ENCODE measurements at places on chromosomes 7 and 10. TPM values are rescaled to one million over a fixed set of nuclear protein-coding genes. Genes with fewer than 3 reads are reported as not detected.
A peak's percentile ranks its signal among the peaks of the same experiment; 100 is the strongest.

STOX1 gene
- 4.0 TPM for total RNA-seq

DPYSL4 gene
- 61.9 TPM for total RNA-seq

ADARB2 gene
- total RNA-seq, result 5.2 TPM

ADRA2A gene
- total RNA-seq, result 19.3 TPM

CLDN4 gene
- total RNA-seq, result 787 TPM

TDRD1 gene
- total RNA-seq, result not detected

ANXA8 gene
- 2.0 TPM for total RNA-seq

TAS2R40 gene
- total RNA-seq, result not detected

GRCh38 chr10:94403380-94404213 lies 1.3 kb downstream of the TBC1D12 start:
- peaks cover 6% of the 10 kb centered on the region for H3K4me1 ChIP-seq
- H3K4me3 ChIP-seq, result peak overlapping the region; percentile 97
- H3K36me3 ChIP-seq, result no peaks in the 10 kb centered on the region
- peak overlapping the region; percentile 98 for H3K27ac ChIP-seq
- H3K27me3 ChIP-seq, result no peaks in the 10 kb centered on the region

DNA sequence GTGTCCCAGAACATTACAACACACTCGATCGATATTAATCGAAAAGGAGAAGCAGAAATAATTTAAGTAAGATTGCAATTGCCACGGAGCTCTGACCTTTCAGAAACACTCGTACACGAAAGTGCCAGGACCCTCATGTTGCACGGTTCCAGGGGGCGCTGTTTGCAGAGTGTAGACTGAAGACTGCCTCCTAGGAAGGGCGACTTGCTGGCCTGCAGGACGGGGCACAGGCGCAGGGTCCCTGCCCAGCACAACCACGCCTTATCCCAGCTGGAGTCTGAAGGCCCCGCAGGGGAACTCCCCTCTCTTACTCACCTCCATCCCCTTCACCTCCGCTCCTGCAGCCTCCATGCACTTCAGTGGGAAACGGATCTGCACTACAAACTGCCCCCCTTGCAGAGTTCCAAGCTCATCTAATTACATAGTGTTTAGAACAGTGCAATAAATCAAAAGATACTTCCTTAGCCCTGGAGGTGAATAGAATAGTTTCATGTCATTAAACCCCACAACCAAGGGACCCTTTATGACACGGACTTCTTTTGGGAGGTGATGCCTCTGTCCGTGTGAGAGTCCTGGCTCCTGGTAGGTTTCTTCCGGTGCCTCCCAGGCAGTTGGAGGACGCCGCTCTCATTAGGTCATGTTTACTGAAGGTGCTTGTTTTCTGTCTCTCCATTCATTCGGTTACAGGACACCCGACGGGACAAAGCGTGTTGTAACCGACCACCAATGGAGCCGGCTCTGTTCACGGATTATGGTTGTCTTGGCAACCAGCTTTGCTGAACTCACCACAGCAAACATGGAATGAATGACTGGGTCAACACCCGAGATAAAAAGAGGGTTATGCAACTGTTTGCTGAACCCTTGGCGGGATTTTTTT lies 262.2 kb downstream of the BAMBI start:
- peaks cover 39% of the 10 kb centered on the region for H3K4me1 ChIP-seq
- H3K4me3 ChIP-seq, result peak overlapping the region; percentile 83
- no peaks in the 10 kb centered on the region for H3K27me3 ChIP-seq
- H3K36me3 ChIP-seq, result no peaks in the 10 kb centered on the region
- DNase-seq, result no peak

DNA sequence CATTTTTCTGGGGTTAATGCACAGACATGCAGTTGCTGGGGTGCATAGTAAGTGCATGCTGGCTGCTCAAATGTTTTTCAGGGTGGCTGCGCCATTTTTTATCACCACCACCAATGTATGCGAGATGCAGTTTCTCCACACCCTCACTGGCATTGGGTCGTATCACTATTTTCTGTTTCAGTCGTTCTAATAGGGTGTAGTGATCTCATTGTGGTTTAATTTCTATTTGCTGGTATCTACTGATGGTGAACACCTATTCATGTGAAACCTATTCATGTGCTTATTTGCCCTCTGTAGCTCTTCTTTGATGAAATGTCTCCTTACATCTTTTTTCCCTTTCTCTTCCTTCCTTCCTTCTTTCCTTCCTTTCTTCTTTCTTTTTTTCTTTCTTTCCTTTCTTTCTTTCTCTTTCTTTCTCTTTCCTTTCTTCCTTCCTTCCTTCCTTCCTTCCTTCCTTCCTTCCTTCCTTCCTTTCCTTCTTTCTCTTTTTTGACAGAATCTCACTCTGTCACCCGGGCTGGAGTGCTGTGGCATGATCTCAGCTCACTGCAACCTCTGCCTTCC lies 84.3 kb downstream of the ELFN1 start:
- DNase-seq, result no peak
- H3K4me1 ChIP-seq, result no peaks in the 10 kb centered on the region
- H3K27me3 ChIP-seq, result peaks cover 42% of the 10 kb centered on the region
- H3K4me3 ChIP-seq, result no peak overlapping the region
- H3K27ac ChIP-seq, result no peak overlapping the region

- no peak overlapping the region for H3K27ac ChIP-seq
- no peak for DNase-seq
- no peaks in the 10 kb centered on the region for H3K36me3 ChIP-seq
- peaks cover 25% of the 10 kb centered on the region for H3K4me1 ChIP-seq
These were observed 1.8 kb upstream of the LBX1 start for GRCh38 chr10:101231092-101231491.

DNA sequence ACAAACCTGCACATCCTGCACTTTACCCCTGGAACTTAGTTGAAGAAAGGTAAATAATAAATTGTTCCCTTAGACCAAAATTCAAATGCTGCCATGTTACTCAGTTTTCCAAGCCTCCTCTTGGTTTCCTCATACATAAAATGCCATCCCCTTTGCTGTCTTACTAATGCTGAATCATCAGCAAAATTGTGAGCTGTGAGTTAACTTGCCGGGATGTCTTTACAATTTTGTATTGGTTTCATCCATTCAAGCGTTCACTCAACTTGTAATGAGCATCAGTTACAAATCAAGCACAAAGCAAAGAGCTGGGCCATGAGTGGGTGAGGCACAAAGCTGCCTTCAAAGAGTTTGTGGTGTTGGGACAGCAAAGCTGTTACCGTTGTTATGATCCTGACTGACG lies 395.8 kb upstream of the ZMIZ1 start:
- peaks cover 15% of the 10 kb centered on the region for H3K4me1 ChIP-seq
- no peaks in the 10 kb centered on the region for H3K36me3 ChIP-seq
- no peaks in the 10 kb centered on the region for H3K27me3 ChIP-seq
- no peak overlapping the region for H3K4me3 ChIP-seq

DNA sequence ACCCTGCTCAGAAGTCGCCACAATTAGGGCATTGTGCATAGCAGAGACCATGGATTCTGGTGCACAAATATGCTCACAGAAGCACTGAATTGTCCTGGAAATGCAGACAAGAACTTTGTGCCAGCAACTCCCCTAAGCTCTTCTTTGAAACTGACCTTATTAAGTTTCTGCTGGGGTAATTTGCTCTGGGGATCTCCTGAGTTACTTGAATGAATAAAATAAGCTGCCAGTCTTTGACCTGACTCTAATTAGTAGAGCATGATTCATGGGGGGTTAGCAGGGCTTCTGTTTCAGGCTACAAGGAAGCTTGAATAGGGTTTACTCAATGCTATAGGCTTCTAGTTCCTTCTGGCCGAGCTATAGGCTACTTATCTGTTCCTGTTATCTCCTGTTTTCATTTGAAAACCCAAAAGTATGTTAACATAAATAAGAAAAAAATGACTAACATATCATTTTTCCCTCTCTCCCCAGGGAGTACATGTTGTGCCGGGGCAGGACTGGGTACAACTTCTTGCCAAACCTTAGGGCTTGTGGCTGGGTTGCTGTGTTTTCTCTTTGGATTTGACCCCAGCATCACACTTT lies 169.0 kb upstream of the TMEM229A start:
- H3K36me3 ChIP-seq, result no peaks in the 10 kb centered on the region
- H3K4me1 ChIP-seq, result no peaks in the 10 kb centered on the region
- no peak overlapping the region for H3K27ac ChIP-seq
- H3K27me3 ChIP-seq, result no peaks in the 10 kb centered on the region
- no peak overlapping the region for H3K4me3 ChIP-seq

GRCh38 chr7:24108906-24109376 lies 175.0 kb upstream of the NPY start:
- no peak overlapping the region for H3K4me3 ChIP-seq
- peaks cover 3% of the 10 kb centered on the region for H3K27me3 ChIP-seq
- no peaks in the 10 kb centered on the region for H3K36me3 ChIP-seq

DNA sequence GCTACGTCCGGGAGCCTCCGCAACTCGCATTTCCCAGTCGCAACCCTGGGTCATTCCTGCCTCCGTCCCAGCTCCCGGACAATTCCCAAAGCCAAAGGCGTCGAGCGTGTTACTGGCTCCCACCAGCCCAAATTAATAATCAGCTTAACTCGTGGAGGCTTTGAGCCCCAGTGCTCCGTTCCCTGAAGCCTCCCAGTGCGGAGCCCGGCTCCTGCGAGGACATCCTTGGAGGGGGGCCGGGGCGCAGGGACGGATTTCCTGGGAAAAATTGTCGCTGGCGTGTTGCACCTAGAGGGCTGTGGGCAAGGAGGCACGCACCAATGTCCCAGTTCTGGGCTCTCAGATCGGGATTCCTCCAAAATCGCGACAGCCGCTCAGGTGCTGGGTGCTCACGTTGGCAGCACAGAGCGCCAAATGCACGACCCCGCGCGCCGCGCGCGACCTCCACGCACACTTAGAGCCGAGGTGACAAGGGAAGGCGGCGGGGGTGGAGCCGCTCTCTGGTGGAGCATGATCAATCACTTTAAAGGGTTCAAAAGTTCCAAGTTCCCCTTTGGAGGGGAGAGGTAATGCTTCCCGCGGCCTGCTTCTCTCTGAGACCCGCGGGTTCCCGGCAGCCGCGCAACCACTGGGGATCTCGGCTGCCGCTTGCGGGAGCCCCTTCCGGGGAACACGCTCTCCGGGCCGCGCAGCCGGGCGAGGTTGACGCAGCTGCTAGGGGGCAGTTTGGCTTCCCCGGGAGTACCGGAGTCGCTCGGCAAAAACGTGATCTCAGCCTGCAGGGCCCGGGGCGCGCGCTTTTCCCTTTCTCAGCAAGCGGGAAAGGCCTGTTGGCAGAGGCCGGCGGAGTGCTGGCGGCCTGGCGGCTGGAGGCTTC lies 25.5 kb downstream of the SKIDA1 start:
- peaks cover 50% of the 10 kb centered on the region for H3K4me1 ChIP-seq
- no peaks in the 10 kb centered on the region for H3K36me3 ChIP-seq
- H3K27me3 ChIP-seq, result peaks cover 7% of the 10 kb centered on the region
- H3K27ac ChIP-seq, result peak overlapping the region; percentile 51

- H3K36me3 ChIP-seq, result no peaks in the 10 kb centered on the region
- no peak overlapping the region for H3K27ac ChIP-seq
- no peak overlapping the region for H3K4me3 ChIP-seq
- H3K27me3 ChIP-seq, result peaks cover 3% of the 10 kb centered on the region
- DNase-seq, result no peak
These were observed 526.7 kb upstream of the NRP1 start for GRCh38 chr10:33861016-33861704.

DNA sequence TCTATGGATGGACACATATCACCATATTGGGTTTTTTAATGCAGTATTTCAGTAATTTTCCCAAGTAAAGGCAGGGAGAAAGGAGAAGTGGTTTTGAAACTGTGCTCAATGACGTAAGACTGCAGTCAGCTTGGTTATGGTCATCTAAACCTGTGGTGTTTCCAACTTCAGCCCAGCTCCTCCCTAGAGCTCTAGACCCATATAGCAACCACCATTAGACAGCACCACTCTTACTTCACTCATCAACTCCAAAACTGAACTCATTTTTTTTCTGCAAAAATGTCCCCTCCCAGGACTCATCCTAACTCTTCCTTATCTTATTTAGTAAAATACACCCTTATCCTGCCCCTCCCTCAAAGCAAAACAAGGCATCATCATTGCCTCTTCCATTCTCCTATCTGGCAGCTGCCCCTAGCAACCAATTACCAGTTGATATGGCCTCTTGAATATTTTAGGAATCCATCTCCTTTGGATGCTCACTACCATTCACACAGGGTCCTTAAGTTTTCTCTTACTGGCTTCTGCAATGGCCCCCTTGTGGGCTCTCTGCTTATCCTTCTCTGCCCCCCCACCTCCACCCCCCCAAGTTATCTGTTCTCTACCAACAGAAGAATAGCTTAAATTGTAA lies 1.5 kb upstream of the RALA start:
- H3K27ac ChIP-seq, result peak overlapping the region; percentile 93
- no peak for DNase-seq
- H3K4me1 ChIP-seq, result peaks cover 36% of the 10 kb centered on the region
- H3K27me3 ChIP-seq, result no peaks in the 10 kb centered on the region

- DNase-seq, result no peak
- peaks cover 23% of the 10 kb centered on the region for H3K4me1 ChIP-seq
- H3K36me3 ChIP-seq, result no peaks in the 10 kb centered on the region
- no peak overlapping the region for H3K27ac ChIP-seq
- no peaks in the 10 kb centered on the region for H3K27me3 ChIP-seq
These were observed 449.2 kb downstream of the IPMK start for GRCh38 chr10:57818522-57818921.

- no peaks in the 10 kb centered on the region for H3K27me3 ChIP-seq
- no peak overlapping the region for H3K4me3 ChIP-seq
- H3K36me3 ChIP-seq, result peaks cover 4% of the 10 kb centered on the region
- H3K27ac ChIP-seq, result no peak overlapping the region
- peaks cover 12% of the 10 kb centered on the region for H3K4me1 ChIP-seq
These were observed 36.9 kb upstream of the AQP1 start for GRCh38 chr7:30874656-30875302.

- H3K4me3 ChIP-seq, result no peak overlapping the region
- no peak for DNase-seq
- H3K4me1 ChIP-seq, result peaks cover 59% of the 10 kb centered on the region
- peaks cover 3% of the 10 kb centered on the region for H3K36me3 ChIP-seq
These were observed 17.5 kb downstream of the CCNY start for GRCh38 chr10:35353805-35354204.

- H3K4me1 ChIP-seq, result peaks cover 31% of the 10 kb centered on the region
- no peaks in the 10 kb centered on the region for H3K36me3 ChIP-seq
- no peaks in the 10 kb centered on the region for H3K27me3 ChIP-seq
These were observed 56.7 kb downstream of the OSBPL3 start for GRCh38 chr7:24923172-24923865.

- H3K27ac ChIP-seq, result peak overlapping the region; percentile 85
- peak overlapping the region; percentile 90 for H3K4me3 ChIP-seq
- peaks cover 10% of the 10 kb centered on the region for H3K36me3 ChIP-seq
- peaks cover 29% of the 10 kb centered on the region for H3K4me1 ChIP-seq
- no peaks in the 10 kb centered on the region for H3K27me3 ChIP-seq
These were observed 1.0 kb downstream of the ATE1 start for GRCh38 chr10:121926671-121927317.

GRCh38 chr10:60896033-60896432 lies 48.0 kb downstream of the RHOBTB1 start:
- H3K4me1 ChIP-seq, result peaks cover 40% of the 10 kb centered on the region
- no peak overlapping the region for H3K4me3 ChIP-seq
- H3K27me3 ChIP-seq, result no peaks in the 10 kb centered on the region

- DNase-seq, result no peak
- peaks cover 5% of the 10 kb centered on the region for H3K4me1 ChIP-seq
- H3K27me3 ChIP-seq, result no peaks in the 10 kb centered on the region
- no peak overlapping the region for H3K27ac ChIP-seq
- H3K36me3 ChIP-seq, result peaks cover 5% of the 10 kb centered on the region
These were observed 59.9 kb downstream of the COL26A1 start for GRCh38 chr7:101422356-101423195.

- peak overlapping the region; percentile 78 for H3K4me3 ChIP-seq
- H3K36me3 ChIP-seq, result peaks cover 34% of the 10 kb centered on the region
- peak overlapping the region; percentile 67 for H3K27ac ChIP-seq
- DNase-seq, result no peak
These were observed 97.0 kb upstream of the SVIL start for GRCh38 chr10:29731760-29732159.
